Left ventricle myocardium inferior (tissue), 1 donor: ENCODE measurements at places on chromosomes 4 and X.

GRCh38 chrX:13688384-13688957 lies 457 bp upstream of the RAB9A start:
- DNase-seq = no peak

GRCh38 chr4:180909279-180909678 lies 1333.9 kb upstream of the TENM3 start:
- DNase-seq = no peak

DNA sequence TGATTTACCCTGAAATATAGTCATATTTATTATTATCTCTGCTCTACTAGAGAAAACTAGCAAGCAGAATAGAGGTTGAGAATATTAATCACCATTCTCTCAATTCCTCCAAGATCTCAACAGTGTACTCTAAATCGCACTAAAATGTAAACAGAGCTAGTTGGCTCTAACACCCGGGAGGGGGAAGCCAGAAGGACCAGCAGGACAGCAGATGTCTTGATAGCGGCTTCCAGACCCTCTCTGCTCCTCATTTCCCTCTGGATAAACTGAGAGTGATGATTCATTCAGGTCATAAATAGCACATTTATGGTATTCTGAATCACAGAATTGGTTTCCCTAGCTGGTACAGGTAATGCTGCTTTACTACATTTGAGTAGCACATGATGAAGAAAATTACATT lies 82.5 kb downstream of the TBC1D9 start:
- no peak for DNase-seq

DNA sequence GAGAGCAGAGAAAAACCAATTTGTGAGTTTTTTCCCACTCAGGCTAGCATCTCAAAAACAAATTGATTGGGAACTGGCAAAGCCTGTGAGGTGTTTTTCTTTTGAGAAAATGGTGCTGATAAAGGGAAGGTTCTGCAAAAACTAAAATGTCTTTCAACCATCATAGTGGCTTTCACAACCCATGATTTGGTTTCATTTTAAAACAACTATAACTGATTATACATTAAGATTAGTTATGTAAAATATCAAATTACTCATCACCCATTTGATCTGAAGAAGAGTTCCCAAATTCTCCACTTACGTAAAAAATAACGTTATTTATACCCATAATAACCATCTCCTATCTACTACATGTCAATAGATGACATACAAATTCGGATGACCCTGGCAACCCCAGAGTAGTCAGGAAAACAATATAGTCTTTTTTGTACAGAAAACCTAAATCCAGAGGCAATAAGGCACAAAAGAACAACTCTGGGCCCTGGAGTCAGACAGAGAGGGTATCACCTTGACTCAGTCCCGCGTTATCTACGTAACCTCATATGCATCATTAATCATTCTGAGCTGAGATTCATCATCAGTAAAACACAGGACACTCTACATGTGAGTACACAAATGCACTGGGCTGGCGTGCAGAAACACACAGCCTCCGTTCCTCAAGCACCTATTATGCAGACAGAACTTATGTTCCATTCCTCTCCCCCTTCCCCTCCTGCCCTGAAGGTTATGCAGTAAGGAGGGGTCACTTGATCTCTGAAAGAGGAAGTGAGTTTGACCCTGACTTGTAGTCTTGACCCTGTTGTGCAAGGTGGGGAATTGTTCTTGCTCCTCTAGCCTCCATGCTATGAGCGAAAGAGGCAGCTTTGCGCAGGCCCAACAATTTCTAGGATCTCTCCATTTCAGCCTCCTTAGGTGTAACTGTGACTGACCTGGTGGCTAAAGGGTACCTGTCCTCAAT lies 82.2 kb downstream of the SLC9A7 start:
- DNase-seq = no peak

- DNase-seq = no peak
Observed at GRCh38 chr4:14566518-14566917, 435.8 kb upstream of the CPEB2 start.

GRCh38 chrX:148695255-148695654 lies 194.8 kb downstream of the AFF2 start:
- no peak for DNase-seq

DNA sequence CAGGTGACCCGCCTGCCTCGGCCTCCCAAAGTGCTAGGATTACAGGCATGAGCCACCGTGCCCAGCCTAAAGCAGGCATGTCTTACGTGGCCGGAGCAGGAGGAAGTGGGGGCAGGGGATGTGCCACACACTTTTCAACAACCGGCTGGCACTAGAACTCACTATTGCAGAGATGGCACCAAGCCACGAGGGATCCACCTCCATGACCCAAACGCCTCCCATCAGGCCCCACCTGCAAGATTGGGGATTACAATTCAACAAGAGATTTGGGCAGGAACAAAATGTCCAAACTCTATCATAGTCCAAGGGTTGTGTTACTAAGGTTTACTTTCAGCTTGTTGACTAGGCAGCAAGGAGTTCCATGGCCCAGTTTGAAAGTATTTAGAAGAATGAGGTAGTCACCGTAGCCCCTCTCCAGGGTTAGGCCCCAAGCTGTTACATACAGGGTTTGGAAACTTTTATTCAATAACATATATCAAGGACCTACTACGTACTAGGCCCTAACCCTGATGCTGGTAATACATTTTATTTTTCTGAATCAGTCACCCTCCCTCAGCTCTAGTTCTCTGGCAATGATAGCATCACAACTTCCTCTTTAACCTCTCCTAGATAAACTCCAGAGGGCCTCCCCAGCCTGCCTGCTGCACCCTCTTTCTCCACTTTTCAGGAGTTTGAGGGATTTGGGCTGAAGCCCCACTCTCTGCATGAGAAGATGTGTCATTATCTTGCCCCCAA lies 18.0 kb upstream of the TBC1D14 start:
- DNase-seq = no peak

DNA sequence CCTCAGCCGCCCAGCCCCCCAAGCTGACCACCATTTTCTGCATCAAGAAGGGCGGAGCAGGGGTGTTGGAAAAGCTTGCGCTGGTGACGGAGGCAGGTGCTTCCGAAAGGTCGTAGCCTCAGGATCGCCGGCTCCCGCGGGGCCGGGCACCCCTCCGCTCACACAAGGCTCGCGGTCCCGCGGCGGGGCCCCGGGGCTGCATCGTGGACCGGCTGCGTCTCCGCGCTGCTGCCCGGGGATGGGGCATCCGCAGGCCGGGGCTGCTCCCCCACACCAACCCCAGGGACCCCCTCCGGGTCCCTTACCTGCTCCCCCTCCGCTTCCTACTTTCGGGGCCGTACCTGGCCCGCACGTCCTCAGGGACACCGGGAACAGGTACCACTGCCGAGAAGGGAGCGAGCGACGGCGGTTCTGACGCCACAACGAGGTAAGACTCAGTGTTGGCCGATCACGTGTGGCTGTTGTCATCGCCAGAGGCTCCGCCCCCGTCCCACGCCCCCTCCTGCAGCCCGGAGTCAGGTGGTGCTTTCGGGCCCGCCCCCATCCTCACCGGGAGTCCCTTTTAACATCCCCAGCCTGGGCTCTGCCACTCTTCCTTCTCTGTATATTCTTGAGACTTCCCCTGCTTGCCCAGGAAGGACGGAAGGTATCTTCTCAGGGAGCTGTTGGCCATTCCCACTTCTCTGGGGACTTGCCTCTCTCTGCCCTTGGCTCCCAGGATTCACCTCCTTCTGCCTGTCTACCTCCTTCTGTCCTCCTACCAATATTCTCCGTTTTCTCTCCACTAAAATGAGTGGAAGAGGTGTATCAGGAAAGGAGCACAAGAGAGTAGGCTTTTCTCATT lies at the start of gene BEX2:
BEX2 (minus strand) TSS at position 436 of the 844 bp plus-strand sequence. CDS start 1,014 bp downstream, outside the sequence.
- peak; percentile 16 for DNase-seq

GRCh38 chr4:89284828-89285227 lies 22.8 kb downstream of the GPRIN3 start:
- DNase-seq = no peak

GRCh38 chrX:30488092-30488491 lies 89.5 kb downstream of the TASL start:
- no peak for DNase-seq

GRCh38 chrX:7545564-7545963 lies 297.4 kb upstream of the VCX start:
- DNase-seq = no peak

DNA sequence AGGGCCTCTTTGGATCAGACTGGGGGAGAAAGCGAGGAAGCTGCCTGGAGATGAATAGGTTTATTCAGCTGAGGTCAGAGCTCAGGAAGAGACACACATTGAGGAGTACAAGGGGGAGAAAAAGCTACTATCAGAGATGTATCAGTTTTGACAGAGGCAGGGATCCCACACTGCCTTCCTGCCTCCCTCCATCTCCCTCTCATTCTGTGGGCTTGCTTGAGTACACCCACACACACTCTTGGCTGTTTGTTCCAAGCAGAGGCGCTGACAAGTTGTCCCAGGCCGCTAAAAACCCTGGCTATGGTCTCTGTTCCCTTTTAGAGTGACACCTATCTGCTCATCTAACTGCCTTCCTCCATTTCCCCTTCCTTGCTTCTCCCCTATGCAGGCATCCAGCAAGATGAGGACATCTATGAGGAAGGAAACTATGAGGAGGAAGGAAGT lies 5.2 kb downstream of the TSPYL2 start:
- no peak for DNase-seq

DNA sequence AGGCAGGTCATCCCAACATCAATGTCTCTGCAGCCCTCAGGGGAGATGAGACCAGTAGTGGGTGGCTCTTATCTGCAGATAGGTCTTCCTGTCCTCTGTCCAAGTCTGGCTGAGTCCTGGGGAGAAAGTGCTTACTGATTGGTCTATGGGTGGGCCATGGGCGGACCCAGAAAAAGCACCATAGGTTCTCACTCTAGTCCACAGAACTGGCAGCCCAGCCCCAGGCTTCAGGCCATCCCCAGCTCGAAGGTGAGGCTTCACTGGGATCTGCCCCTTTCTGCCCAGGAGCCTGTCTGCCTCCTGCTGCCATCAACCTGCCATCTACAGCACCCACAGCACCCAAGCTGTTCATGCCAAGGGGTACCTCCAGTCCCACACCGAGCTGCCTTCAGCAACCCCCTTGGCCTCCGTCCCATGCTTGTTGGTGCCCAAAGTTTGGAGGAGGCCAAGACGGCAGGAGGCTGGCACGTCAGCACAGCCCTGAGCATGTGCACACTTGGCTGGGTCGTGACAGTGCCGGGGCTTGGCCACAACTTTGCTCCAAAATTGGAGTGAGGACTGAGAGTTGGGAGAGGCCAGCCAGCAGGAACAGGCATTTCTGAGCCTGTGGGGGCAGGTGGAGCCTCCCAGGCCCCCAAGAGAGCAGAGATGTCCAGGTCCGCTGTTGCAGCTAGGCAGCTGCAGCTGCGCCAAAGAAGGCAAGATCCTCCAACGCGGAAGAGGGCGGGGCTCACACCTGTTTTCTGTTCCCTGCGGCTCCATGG lies 99.6 kb downstream of the IQCM start:
- DNase-seq = no peak

DNA sequence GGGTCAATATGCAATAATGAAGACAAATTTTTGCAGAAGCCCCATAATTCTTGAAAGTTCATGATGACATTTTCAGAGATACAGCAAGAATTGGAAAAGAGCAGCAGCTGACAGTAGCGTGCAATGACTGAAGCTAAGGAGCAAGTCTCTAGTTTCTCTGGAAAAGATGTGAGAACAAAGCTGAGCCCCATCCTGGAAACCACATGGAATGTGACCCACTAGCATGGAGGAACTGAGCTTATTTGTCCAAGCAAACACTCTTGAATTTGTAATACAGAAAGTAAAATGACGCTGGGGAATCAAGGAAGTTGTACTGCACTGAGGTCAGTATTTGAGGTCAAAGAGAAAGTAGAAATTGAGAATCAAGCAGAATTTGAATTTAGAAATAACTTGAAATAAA lies 1447.2 kb downstream of the FSTL5 start:
- no peak for DNase-seq
